ENCODE measurements at places on chromosomes 3 and 15.

GRCh38 chr3:128054367-128054766 lies 2.1 kb downstream of the SEC61A1 start:
- DNase-seq: no peak

- DNase-seq: no peak
These were observed 21.7 kb downstream of the CCR9 start for GRCh38 chr3:45907769-45908705.

DNA sequence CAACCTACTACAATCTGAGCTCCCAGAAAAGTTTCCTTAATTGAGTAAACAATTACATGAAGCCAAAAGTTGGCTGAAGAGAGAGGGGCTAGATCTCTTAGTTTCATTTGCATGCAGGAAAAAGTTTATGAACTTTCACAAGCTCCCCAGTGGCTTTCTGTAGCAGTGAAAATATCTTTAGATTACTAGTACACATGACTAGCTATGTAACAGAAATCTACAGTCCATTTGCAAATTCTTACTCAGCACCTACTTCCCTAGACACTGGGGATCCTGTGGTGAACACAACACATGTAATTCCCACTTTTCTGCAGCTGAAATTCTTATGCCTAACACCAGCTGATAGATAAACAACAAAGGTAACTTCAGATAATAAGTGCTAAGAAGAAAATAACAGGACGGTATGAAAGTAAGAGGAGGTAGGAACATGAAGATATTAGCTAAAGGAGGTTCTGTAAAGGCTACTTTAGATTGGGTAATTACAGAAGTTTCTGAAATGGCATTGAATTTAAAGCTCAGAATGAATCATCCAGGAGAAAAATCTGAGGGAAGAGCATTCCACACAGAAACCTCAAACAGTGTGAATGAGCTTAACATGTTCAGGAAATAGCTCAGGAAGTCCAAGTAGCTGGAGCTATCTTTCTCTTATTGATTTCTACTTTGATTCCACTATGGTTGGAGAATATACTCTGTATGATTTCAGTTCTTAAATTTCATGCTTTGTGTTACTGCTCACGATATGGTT lies 204.8 kb downstream of the MAGI1 start:
- no peak for DNase-seq

GRCh38 chr15:49815526-49815925 lies 194.7 kb downstream of the DTWD1 start:
- no peak for DNase-seq

GRCh38 chr3:13462125-13462629 lies 17.9 kb upstream of the HDAC11 start:
- DNase-seq: no peak

GRCh38 chr3:159280386-159281191 lies 478.7 kb downstream of the MFSD1 start:
- DNase-seq: no peak

DNA sequence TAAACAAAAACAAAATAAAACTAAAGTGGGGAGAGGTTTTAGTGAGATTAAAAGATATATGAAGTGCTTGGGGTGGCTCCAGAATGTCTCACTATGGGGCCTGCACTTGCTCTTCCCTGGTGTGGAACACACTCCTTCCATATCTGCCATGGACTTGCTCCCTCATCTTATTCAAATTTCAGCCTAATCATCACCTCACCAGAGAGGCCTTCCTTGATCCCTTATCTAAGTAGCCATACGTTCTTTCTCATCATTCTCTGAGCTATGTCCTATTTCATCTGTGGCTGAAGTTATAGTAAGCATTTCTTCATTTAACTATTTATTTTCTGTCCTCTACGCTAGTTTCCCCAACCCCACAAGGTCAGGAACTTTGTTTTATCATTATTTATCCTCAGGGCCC lies 511.7 kb downstream of the NTRK3 start:
- no peak for DNase-seq

DNA sequence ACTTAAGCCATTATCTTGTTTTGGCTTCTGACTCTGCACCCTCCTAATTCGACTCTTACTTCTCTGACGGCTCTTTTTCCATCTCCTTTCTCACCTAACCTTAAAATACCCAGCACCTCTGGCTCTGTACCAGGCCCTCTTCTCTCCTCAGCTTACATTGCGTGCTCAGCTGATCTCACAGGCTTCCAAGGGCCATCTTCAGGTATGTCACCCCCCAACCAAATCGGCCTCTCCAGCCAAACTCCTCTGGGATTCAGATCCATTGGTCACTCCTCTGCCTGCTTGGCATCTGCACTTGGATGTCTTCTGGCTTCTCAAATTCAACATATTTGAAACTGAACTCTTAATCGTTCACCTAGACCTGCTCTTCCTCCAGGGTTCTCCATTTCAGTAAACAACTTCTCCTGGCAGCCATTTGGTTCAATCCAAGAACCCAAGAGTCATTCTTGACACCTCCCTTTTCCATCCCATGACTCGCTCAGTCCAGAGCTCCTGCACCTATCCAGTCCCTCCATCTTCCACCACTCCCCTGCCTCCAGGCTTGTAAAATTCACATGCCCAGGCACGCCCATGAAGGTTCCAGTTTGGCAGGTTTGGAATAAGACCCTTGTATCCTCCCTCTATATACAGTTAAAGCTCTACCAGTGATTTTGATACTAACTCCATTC lies 35.2 kb upstream of the SLC41A3 start:
- no peak for DNase-seq

- DNase-seq: no peak
These were observed 8.6 kb upstream of the ARNT2 start for GRCh38 chr15:80395616-80396015.

GRCh38 chr3:37668431-37668817 lies 193.3 kb upstream of the CTDSPL start:
- no peak for DNase-seq

GRCh38 chr3:38577371-38578080 lies 72.0 kb downstream of the SCN5A start:
- no peak for DNase-seq

DNA sequence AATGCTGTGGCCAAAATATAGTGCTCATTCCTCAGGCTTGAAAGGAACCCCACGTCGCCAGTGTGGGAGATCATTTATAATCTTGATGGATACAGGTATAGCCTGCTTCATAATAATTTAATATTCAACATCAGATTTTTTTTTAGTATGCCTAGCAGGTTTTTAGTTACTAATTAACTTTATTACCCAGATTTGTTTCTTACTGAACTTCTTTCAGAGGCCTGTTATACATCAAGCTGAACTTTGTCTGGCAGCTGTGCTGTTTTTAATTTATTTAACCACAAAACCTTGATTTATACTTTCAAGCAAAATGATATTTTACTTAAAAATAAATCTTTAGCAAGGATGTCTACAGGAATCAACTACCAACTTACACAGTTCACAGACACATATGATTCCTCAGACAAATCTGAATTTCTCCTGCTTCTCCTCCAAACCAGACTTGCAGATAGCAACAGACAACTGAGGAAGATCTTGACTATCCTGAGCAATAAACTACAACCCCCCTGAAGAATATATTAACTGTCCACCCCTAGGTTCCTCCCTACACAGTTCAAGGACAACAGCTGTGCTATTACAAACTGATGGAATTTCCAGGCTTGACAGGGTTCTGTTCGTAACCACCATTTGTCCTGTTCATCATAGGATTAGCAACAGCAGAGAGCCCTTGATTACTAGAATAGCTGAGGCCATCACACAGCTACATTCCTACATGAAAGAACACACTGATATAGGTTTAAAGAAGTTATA lies 610 bp downstream of the MAP4 start:
- no peak for DNase-seq

DNA sequence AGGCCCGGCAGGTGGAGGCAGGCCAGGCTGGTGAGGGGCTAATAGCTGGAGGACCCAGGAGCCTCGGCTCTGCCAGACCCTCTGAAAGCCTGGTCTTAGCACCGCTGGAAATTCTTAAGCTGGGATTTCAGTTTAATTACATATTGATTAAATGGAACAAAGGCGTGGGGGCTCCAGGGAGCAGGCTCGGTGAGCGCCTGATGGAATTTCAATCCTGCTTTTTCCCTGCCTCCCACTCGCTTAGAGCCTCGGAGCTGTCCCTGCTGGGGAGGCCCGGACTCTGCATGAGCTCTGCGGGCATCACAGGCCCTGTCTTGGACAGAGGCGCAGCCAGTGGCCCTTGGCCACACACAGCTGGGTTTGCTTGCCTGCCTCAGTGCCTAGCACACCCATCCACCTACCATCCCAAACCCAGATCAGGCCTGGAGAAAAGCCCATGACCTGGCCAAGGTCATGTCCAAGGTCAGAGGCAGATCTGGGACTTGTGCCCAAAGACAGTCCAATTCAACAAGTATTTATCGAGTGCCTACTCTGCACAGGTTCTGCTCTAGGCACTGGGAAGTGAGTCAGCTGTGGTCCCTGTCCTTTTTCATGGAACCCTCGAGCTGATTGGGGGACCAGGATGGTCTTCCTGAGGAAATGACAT lies 40.6 kb downstream of the LINGO1 start:
- no peak for DNase-seq

DNA sequence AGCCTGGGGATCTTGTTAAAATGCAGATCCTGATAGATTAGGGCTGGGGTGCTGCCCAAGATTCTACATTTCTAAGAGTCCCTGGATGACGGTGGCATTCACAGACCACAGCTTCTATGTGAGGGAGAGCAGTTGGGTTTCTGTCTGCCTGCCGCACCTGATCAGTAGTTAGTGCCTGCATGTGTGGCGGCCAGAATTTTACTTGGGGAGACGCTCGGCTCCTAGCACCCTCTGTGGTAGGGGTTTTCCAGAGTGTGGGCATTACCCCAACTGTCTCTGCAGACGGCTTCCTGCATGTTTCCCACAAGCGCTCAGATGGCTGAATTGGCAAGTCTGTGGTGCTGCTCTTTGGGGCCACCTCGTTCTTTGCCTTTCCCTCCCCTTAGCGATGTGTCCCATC lies 8.3 kb downstream of the GHRL start:
- DNase-seq: no peak
